ENCODE measurements at places on chromosomes 7 and 10. TPM values are rescaled to one million over a fixed set of nuclear protein-coding genes. Genes with fewer than 3 reads are reported as not detected.

ASB15 gene
- total RNA-seq, result not detected

ADCYAP1R1 gene
- not detected for total RNA-seq

NUTM2A gene
- total RNA-seq, result 0.26 TPM

ZNF488 gene
- total RNA-seq, result not detected

LRRC18 gene
- total RNA-seq, result not detected
